CD8-positive, alpha-beta memory T cell (primary cell): ENCODE measurements at places on chromosomes 4 and X. TPM values are rescaled to one million over a fixed set of nuclear protein-coding genes. Genes with fewer than 3 reads are reported as not detected.

- DNase-seq, result no peak
Observed at GRCh38 chrX:70087857-70088630, 25.8 kb downstream of the OTUD6A start.

DNA sequence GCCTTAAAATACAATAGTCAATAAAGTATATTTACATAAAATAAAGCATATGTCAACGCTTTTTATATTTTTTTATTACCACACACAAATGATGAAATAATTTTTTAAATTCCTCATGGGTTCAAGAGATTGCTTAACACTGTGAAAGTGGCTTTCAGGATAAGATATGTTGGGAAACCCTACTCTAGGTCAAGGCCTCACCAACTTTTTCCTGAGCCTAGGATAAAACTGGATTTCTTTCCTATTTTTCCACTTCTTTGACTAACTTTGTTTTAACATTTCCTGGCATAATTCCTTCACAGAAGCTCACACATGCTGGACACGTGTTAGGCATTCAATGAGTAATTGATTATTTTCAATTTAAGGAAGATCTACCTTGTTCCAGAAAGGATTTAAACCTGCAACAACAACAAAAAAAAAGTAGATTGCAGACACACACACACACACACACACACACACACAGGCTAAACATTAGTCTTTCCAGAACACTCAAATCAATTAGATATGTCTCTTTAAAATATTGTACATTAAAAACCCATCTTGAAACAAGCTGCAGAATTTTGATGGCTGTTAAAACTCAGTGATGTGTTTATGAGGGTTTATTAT is 9.1 kb downstream of the KLB start:
- no peak for DNase-seq

The USP26 gene
- total RNA-seq, result not detected

The RRH gene
- total RNA-seq, result 0.44 TPM

The ADH5 gene
- total RNA-seq, result 116 TPM

- no peak for DNase-seq
Observed at GRCh38 chrX:21479695-21480270, 105.6 kb downstream of the CNKSR2 start.

DNA sequence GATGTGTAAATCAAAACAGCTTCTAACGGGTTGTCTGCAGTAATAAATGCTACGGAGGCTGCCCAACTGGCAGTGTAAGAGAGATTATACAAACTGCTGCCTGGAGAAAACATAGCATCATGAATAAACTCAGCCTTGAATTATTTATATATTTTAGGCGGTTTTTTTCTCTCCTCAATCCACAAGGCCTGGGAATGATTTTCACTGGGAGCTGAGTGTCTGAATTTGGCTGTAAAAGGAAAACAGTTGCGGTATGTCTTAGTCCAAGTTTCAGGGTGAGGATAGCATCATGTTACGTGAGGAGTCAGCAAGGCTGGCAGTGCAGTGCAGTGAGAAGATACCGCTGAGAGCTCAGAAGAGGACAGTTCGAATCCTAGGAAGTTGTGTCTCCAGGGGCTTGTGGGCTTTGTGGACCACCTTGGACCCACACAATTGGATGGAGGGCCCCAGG is 291.5 kb upstream of the BOD1L1 start:
- DNase-seq, result no peak

GRCh38 chr4:3498407-3498806 is 33.8 kb downstream of the LRPAP1 start:
- DNase-seq, result no peak

The ARR3 gene
- total RNA-seq, result not detected

The COL4A5 gene
- not detected for total RNA-seq
